NCI-H446 treated with DMSO at 0.1 percent for 48 hours (cell line): ENCODE measurements at places on chromosomes 16 and 17.

GRCh38 chr17:28470914-28471366, 2.5 kb upstream of the SLC13A2 start:
- DNase-seq: no peak

DNA sequence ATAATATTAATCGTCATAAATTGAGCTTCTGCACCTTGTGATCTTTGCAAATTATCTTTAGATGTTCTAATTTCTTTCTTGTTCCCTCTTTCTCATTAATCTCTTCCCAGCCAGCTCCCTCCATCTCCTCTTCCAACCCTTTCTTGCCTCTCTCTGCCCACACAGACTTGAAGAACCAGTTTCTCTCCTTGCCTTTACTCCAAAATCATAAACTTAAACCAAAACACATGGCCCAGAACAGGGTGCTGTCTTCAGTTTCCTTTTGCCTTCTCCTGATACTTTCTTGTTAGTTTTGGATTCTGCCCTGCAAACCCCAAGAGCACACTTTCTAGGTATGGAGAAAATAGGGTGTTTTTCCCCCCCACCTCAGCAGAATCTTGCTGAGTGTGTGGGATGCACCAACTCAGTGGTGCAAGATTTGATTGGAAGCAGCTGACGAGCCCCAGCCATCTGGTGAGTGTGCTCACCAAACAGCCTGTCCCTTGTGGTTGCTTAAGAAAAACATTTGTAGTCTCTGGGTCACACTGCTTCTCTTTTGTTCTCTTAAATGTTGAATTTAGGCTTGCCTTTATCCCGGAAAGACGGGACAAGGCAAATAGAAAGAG, 175.8 kb upstream of the MAF start:
- DNase-seq: no peak

- DNase-seq: no peak
Observed at GRCh38 chr16:84874004-84874435, 54.2 kb downstream of the CRISPLD2 start.

GRCh38 chr17:78526231-78527025, 50.8 kb downstream of the DNAH17 start:
- DNase-seq: no peak

DNA sequence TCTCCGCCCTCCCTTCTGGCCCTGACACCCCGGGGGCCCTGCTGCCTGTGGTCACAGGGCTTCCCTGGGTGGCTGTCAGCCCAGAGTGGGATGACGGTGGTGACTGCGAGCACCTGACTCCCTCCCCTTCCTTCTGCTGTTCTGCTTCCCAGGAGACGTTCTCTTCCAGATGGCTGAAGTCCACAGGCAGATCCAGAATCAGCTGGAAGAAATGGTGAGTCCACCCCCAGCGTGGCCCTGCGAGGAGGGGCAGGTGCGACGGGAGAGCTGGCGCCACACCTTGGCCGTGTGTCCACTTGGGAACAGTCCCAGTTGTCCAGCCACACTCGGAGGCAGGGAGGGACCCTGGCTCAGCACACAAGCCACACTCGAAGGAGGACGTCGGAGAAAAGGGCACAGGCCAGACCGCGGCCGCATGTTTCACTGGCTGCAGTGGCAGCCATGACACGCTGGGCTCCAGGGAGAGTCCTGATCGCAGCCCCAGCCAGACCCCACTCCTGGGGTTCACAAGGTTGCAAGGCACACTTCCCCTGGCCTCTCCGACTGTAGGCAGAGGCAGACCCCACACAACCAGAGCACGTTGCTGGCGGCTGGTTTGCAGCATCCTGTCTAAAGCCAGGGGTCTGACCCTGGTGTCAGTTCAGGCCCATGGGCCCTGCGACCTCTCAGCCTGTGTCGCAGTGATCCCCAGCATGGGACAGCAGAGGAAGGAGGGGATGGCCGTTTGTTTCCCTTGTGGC, 49.9 kb downstream of the BAIAP2 start:
- no peak for DNase-seq

DNA sequence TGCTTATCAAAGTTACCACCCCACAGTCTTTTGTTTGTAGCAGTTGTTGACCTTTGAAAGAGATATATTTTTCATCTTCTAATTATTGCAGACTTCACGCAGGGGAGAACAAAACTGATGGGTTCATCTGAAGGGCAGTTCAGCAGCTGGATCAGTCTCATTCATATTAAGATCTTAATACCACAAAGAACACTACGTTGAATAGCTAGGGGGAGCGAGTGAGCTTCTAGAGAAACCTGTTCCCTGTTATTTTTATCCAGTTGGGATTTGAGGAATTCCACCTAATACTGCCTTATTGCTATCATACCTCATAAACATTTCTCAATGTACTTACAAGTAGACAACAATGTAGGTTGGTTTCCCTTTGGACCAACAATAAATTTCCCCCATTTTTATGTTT, 306.1 kb upstream of the KIF2B start:
- DNase-seq: no peak

DNA sequence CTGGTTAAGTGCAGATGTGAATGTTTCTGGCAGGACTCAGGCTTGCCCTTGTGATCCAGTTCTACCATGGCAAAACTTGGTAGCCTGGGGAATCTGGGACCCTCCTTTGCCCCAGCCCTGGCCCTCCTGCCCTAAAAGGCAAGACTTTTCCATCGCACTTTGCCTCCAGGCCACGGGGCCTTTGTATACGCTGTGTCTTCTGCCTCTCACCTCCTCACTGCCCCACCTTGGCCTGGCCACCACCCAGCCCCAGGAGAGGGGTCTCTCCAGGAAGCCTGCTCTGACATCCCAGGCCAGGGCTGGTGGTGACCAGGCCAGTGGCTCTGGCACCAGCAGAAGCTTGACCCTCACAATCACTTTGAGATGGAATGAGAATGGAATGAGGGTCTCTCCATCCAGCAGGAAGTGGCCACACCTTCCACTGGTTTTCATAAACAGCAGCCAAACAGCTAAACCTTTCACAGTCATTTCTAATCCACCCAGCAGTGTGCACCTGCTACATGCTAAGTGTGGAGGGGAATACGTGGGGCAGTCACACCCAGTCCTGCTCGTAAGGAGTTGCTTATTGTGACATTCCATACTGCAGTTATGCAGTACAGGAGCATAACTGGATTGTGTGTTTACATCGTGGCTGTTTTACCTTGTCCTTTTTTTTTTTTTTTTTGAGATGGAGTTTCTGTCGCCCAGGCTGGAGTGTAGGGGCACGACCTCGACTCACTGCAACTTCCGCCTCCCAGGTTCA, 1.6 kb upstream of the MRPL38 start:
- no peak for DNase-seq

- no peak for DNase-seq
Observed at GRCh38 chr17:10776381-10776780, 27.5 kb downstream of the TMEM238L start.

GRCh38 chr16:49602201-49602975, 228.8 kb downstream of the C16orf78 start:
- no peak for DNase-seq

DNA sequence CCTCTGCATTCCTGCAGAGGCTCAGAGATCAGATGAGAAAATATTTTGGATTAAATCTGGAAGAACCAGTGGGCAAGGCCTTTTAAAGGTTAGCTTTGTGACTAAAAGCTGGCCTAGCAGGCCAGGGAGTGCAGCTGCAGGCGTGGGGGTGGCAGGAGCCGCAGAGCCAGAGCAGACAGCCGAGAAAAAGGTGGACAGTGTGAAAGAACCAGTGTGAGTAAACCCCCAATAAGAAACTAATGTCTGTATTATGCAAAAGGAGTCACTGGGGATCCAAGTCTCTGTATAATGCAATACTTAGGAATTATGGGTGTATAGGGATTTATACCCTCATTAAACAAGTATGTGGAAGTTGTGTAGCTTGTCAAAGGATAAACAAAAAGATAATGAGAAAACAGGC, 21.4 kb upstream of the SPACA3 start:
- DNase-seq: no peak

DNA sequence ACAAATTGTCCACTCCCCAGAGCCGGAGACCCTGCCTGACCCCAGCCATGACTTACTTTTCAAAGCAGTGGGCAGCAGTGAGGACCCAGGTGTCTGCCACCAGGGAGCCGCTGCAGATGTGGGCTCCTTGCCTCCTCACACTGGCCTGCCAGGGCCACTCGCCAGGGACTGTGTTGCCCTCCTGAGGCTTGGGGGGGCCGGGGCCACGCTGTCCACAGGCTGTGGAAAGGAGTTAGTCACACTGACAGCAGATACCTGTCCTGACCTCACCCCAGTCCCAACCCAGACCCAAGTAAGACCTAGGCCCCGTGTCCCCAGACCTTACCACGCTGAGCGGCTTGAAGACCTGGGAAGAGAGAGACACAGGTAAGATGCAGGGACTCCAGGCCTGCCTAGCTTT, 1.3 kb downstream of the PRSS53 start:
- no peak for DNase-seq

GRCh38 chr16:59783191-59783590, 1049.1 kb upstream of the GOT2 start:
- no peak for DNase-seq

- DNase-seq: no peak
Observed at GRCh38 chr17:57111386-57111785, 26.3 kb downstream of the AKAP1 start.

DNA sequence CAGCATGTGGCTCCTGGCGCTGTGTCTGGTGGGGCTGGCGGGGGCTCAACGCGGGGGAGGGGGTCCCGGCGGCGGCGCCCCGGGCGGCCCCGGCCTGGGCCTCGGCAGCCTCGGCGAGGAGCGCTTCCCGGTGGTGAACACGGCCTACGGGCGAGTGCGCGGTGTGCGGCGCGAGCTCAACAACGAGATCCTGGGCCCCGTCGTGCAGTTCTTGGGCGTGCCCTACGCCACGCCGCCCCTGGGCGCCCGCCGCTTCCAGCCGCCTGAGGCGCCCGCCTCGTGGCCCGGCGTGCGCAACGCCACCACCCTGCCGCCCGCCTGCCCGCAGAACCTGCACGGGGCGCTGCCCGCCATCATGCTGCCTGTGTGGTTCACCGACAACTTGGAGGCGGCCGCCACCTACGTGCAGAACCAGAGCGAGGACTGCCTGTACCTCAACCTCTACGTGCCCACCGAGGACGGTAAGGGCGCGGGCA, 645 bp downstream of the NLGN2 start:
- no peak for DNase-seq

- DNase-seq: no peak
Observed at GRCh38 chr17:81517339-81518112, 4.9 kb upstream of the ACTG1 start.

GRCh38 chr16:13621639-13622038, 298.3 kb upstream of the ERCC4 start:
- no peak for DNase-seq

DNA sequence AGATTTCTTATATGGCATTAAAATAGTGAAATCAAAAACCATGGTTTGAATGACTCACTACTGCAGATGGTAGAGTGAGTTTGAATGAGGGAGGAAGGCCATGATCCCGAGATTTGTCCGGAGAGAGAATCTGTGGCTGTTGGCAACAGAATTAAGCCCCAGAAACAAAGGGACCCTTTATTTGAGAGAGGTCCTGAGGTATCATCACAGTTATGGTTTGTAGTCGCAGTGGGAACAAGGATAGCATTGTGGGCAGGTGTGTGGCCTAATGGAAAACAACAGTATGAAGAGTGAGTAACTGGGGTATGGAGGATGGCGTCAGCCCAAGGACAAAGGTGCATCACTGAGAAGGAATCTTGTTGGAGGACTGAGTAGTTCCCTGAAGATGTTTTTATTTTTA, 8.5 kb upstream of the ZFP3 start:
- no peak for DNase-seq

DNA sequence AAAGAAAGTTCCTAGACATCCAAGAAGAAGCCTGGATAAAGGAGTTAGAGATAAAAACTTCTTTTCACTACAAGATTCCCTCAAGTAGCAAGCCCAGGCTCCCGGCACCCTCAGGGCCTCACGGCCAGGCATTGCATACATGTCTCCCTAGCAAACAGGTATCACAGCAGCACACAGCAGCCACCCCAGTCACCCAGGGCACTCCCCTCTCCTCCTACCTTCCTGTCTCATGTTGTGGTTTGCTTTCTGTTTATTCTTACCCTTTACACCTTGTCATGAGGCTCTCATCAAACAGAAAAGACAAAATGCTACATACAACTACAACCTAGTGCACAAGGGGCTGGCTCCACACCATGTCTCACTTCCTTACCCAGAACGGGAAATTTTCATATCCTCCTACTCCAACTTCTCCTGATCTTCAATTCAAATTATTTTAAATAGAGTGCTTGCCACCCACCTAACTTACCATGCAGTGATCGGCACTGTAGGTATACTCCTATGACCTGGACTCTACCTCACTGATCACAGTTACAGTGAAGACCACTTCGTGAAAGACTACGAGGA, 42.7 kb downstream of the XPO6 start:
- DNase-seq: no peak

DNA sequence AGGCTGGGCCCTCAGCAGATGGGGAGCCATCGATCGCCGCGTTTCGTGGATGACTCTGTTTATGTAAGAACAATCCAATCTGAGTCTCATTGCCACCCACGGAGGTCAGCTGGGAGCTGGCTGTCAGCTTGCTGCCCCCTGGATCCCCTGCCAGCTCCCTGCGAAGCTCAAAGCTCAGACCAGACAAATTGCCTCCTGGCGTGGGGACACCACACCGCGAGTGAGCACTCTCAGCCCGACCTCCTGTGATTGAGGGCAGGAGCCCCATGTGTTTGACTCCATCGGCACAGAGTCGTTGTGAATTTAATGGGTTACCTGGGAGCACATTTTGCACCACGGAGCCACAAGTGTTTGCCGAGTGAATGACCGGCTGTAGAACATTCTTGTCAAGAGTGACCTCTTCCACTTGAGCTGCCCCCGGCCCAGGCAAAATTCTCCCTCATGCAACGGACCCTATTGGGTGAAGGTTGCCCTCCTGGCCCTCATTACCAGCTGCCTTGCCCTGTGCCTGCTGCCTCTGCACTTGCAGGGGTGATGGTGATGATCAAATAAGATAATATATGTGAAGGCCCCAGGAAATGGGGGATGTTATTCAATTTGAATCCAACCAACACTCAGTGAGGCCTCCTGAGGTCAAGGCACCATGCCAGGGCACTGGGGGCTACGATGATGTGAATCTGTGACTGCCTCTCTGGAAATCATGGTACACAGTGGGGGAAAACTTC, 7.6 kb upstream of the GFAP start:
- DNase-seq: no peak

DNA sequence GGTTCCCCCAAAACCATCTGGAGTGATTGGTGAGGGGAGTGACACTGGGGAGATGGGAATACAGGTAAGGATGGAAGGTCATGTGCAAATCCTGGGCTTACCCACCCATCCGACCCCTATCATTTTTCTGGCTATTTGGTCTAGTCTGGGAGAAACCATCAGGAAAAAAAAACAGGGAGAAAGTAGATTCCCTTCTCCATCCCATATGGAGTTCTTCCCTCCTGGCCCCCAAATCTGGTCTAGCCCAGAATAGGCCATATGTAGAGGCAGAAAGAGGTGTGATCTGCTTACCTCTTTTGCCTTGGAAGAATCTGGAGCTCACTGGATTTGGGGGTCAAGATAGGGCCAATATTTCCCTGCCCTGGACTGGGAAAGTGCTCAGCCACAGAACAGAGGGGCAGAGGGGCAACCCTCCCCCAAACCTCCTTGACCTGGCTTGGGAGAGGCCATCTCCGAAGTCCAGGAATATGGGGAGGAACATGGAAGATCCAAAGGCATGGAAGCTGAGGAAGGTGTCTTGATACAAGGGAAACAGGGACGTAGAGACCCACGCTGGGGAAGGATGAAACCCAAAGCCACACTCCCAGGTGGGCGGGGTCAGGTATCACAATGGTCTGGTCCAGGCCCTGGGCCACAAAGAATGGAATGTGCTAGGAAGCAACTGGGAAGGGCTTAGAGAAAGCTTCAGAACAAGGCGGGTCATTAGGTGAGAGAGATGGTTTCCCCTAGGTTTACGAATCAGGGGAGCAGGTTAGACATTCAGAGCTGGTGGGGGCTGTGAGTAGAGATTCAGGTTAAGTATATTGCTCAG, 16.2 kb downstream of the CHRNB1 start:
- no peak for DNase-seq
